Activated CD4-positive, alpha-beta T cell treated with anti-CD3 and anti-CD28 coated beads for 1 hour (primary cell): ENCODE measurements at places on chromosomes 5 and 9.

DNA sequence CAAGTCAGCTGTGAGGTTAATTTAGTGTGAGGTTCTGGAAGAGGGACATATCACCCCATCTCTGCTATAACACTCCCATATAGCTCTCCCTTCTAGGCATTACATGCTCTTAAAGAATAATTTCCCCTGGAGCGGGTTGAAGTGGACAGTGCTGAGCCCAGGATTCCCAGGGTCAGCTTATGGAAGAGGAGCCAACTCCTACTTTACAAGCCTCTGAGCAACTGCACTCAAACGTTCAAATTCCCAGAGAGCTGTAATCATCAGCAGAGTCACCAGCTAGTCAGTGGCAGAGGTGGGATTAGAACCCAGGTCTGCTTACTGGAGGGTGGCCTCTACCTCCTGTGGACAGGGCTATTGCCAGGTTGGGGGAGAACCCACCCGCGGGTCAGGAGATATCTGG lies 1.4 kb downstream of the NEURL1B start:
- DNase-seq = no peak

DNA sequence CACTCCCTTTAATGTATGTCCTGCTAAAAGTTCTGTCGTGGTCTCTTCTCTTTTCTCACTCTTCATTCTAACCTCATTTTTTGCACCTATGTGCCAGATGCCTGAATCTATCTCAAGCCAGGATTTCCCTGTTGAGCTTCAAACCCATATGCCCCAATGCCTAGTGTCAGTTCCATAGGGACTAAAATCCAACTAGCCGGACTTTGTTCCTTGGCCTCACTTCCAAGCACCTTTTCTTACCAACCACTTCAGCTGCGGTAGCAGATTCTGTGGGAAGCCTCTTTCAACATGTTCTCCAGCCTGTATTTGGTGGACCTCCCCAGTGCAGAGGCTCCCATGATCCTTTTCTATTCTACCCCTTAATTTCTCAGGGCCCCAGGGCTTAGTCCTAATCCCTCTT lies 17.5 kb downstream of the C9orf57 start:
- no peak for DNase-seq

DNA sequence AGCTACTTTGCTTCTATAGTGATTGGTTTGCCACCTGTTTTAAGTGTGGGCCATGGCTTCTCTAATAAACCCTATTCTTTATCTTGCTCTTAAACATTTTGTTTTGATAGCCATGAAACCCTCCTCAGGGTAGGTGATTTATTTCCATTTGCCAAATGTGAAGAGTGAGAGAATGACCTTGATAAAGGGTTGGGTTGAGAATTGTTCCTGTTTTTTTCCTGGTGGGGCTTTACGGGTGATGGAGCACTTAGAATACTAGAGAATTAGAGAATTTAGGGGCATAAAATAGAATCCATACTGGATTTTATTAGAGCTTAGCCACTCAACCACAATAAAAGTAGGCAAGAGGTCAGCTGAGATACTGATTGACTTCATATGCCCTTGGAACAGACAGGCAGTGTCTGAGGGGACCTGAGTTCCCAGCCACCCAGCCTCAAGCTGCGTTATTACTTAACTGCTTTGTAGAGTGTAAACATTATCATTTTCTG lies 68.9 kb downstream of the COMMD10 start:
- DNase-seq = no peak

- no peak for DNase-seq
Observed at GRCh38 chr5:33379757-33380156, 61.0 kb upstream of the TARS1 start.

- DNase-seq = no peak
Observed at GRCh38 chr9:81741103-81741502, 51.8 kb upstream of the TLE1 start.

DNA sequence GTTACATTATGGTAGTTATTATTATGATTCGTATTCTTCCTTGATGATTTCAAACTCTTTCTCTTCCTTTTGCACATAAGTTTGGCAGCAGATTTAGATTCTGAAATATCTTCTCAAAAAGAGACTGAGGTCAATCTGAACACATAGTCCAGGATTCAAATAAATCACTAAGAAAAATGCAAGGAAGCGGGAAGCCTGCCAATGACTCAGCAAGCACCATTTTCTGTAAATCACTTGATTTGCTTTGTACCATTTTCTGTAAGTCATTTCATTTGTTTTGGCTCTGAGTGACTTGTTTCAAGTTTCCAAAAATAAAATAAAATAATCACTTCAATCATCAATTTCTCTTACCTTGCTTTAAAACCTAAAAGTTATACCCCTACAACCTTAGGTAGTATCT lies 24.6 kb upstream of the GLIS3 start:
- no peak for DNase-seq

GRCh38 chr5:149172261-149172660 lies 31.0 kb downstream of the ABLIM3 start:
- no peak for DNase-seq

DNA sequence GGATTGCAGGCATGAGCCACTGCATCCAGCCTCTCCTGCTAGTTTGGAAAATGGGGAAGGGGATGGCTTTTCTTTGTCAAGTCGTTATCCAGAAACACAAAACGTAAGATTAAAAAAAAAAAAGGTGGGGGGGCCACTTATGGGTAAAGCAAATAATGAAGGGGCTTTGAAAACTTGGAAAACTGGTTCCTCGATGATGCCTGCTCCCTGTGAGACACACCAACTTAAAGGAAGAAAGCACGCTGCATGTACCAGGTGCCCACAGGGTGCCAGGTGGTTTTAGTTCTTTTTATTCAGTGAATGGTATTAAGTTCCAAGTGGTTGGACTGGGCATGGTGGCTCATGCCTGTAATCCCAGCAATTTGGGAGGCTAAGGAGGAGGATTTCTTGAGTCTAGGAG lies 170.1 kb downstream of the GOLPH3 start:
- no peak for DNase-seq

DNA sequence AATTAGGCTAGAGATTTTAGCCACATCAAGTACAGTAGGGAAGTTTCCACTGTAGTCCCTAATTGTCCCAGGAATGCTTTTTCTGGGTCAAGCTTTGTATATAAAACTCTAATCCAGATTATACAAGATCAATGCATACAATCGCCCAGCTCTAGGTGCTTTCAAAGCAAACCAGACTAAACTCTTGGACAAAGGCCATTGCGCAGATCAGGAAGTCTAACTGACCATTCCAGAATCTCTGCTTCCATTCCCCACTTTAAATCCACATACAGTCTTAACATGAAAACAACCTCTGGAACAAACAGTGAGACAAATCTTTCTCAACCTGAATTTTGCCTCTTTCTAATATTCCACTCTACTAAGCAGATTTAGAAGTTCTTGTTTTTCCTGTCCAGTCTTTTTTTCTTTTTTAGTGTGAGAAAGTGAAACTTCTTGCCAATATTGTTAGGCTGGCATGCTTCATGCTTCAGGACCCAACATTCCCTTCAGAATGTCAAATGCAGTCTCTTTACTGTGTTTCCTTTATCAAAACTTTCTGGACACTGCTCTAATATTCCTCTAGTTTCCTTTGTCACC lies 76.1 kb downstream of the ITGA1 start:
- DNase-seq = no peak

DNA sequence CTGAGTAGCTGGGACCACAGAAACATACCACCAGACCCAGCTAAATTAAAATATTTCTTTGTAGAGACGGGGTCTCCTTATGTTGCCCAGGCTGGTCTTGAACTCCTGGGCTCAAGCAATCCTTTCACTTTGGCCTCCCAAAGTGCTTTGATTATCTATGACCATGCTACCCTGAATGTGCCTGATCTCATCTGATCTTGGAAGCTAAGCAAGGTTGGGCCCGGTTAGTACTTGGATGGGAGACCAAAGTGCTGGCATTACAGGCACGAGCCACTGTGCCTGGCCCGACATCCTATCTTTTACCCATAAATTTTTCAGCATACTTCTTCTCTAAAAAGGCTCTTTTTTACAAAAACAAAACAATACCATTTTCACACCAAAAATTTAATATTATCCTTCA lies 137.0 kb upstream of the LRRTM2 start:
- no peak for DNase-seq

DNA sequence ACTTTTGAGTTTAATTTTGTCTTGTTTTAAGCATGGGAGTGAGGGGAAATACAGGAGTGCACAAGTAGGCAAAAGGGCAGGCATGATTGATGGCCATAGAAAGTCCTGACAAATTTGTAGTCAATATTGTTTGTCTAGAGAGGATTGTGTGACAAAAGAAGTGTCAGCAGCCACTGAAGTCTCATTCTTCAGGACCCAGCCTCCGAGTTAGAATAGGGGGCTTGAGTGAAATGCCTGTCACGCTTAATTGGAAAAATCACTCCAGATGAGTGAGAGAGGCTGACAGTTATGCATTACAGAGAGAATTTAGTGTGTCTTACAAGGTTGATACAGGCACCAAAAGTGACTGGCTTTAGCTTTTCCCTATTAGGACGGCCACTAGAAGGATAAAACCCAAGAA lies 81.9 kb upstream of the RPS23 start:
- no peak for DNase-seq

DNA sequence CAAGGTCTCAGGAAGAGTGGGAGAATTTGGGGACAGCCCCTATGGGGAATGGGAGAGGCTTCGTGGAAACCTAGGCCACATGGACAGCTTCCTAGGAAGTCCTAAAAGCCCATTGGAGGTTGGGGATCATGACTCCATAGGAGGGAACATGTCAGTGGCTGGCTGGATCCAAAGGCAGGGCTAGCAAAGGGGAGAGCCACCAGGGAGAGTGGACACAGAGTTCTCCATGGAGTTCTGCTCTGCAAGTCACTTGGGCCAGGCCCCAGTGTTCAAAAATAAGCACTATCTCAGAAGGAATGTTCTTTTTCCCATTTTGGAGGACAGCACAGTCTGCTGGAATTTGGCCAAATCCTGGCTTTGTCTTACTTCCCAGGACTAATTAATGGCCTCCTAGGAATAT lies 140.6 kb upstream of the RAD23B start:
- no peak for DNase-seq

- DNase-seq = no peak
Observed at GRCh38 chr5:90983711-90984124, 399.4 kb downstream of the ARRDC3 start.

- no peak for DNase-seq
Observed at GRCh38 chr9:15239816-15240215, 67.2 kb downstream of the TTC39B start.

DNA sequence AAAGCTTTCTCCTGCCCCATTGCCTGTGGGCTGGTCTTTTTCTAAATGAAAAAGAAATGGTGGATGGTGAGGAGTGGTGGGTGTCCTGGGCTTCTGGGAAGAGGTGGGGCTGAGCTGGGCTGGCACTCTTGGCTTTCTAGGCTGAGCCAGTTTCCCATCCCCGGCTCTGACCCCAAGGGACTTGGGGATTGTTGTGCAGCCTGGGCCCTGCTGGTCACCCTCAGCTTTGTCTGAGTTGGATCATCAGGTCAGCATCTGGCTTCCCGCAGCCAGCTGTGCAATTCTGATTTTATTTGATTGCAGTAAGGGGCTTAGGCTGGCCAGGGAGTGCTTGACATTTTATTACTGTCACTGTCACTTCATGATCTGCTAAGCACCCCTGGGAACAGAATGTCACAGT lies 25.3 kb downstream of the GLRA1 start:
- no peak for DNase-seq

DNA sequence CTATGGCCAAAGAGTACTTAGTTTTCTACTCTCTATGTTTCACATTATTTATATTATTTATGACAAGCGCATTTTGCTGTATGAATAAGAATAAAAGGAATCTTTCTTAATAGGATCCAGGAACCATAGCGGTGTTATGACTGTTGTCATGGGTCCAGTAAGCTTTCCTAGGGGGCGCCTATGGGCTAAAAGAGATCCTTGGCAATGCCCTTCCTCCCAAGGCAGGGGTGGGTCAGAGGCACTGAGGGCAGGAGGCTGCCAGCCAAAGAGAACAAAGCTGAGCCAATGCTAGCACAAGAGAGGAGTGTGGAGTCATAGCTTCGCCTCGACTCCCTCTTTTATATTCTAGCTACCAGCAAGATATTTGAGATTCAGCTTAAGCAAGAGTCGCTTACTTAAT lies 98.4 kb upstream of the GNAQ start:
- DNase-seq = no peak

- DNase-seq = no peak
Observed at GRCh38 chr9:94872891-94873511, 146.5 kb downstream of the AOPEP start.

DNA sequence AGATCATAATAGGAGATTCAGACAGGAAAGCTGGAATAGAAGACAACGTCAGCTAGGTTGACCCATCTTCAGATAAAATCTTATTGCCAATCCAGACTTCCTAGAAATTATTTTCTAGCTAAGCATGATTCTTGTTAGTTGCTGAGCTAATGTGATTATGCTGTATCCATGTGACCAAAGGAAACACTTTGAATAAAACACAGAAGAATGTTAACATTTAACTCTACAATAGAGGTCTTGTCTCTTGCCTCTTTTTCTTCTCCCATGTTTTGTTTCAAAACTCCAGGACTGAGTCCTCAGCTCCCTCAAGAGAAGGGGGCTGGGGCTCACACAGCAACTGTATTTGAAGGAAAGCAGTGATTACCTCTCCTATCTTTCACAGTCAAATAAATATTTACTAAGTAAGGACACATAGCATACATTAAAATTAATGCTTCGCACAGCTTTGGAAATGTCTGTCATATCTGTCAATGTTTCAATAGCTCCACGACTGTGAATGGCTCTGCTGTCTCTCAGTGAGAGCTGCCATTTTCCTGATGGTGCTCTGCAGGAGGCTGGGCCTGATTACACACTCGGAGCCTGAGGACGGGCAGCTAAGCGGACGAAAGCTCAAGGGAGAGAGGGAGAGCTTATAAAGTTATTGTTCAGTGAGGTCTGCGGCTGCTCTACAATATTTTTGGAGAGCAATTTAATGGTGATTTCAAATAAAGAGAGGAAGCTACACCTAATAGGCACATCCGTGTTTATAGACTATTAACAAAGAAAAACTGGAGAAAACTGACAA lies 64.8 kb upstream of the ZNF462 start:
- no peak for DNase-seq

GRCh38 chr9:121269642-121270254 lies 1.8 kb downstream of the GSN start:
- DNase-seq = no peak

DNA sequence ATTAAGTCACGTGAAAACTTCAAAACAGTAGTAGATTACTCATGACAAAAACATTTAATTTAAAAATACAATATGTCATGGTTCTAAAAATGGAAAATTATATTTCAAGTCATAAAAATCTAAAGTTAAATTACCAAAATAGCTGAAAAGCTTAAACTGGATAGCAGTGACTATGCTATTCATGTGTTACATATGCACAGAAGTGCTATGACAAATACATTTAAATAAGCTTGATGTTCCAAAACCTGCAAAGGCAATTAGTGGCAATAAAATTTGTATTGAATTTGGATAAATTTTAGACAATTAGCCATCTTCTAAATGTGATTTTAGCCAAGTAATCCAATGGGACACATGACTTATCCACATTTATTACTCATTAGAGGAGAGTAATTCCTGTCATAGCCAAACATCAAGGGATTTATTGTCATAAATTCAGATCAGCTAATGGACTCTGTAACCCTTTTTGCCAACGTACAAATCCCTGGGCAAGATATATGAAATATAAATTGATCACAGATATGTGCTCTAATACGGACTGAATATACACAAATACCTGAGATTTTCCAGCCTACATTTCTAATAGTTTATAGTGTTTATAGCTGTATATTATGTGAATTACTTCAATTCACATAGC lies 419.4 kb downstream of the ISL1 start:
- no peak for DNase-seq

GRCh38 chr5:74638544-74638969 lies 2.0 kb downstream of the ENC1 start:
- no peak for DNase-seq
